ENCODE measurements at places on chromosomes 13 and 19.

DNA sequence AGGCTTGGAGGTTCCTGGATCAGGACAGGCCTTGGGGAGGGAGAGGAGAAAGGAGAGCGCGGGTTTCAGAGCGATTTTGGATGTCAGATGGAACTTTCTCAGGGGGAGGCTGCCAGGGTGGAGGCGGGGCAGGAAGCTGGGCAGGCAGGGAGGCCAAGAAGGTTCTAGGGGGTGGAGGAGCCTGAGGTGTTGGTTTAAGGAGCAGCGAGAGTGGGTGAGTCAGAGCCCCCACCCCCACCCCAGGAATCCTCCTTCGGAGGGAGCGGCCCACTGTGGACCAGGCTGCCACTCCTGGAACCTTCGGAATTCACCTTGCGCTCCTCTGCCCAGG is 15.9 kb upstream of the NOP53 start:
- DNase-seq = no peak

GRCh38 chr13:75414036-75414827 is 67.7 kb downstream of the TBC1D4 start:
- DNase-seq = no peak

GRCh38 chr19:8615813-8616596 is 5.5 kb upstream of the ADAMTS10 start:
- no peak for DNase-seq

DNA sequence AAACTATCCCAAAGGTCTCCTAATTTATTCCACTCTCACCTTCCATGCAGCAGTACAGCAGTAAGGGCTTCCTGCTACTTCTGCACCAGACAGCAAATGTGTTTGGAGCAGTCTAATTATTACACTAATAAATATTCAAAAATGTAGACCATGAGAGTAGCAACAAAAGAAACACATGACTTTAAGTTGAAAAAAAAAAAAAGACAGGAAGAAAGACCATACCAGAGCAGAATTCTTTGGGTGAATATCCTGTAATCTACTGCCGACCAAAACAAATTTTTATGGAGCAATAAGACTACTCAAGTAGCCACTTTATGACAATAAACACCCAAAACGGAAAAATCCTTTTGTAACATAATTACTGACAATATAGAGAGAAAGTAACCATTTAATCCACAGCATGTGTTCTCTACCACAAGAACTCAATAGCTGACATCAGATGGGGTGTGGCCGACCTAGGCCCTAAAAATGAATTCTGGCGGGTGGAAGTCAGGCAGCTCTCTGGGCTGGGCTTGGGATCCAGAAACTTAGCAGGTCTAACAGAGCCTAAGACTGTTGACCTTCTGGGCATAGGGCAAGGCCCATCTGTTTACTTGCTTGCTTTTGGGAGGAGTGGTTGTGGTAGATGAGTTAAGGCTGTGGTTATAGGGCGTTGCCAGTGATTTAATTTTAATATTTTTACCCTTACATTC is 4.6 kb downstream of the KLF12 start:
- DNase-seq = no peak

DNA sequence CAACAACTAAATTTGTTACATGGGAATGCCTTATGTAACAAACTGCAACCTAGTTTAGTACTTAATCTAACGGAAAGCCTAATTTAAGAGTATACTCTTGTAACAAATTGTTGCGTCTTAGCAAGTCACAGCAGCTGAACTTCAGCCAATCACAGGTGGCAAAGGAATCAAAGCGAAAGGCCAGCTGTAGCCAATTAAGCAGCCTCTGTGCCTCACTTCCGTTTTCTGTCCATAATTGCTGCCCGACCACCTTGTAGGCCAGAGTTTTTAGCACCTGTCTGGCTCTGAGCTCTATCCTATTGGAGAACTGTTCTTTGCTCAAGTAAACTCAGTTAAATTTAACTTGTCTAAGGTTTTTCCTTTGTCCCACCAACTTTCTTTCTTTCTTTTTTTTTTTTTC is 18.1 kb upstream of the HSPH1 start:
- DNase-seq = no peak

- DNase-seq = no peak
Measured at GRCh38 chr19:1274852-1275259, 474 bp upstream of the FAM174C start.

DNA sequence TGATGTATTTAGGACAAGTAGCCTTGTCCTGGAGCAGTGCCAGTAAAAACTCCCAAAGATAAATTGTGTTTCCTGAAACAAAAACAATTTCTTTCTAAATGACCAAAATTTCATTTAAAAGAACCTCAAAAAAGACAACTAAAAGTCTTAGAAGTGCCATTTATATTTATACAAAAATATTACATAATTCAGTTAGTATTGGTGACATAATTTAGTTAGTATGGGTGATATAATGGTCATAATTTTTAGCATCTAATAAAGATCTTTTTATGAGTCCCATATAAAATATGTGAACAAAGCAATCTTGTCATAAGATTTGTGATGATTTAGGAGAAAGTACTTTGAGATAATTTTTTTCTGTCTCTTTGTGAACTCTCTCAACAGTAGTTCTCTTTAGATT is 76.0 kb downstream of the ELF1 start:
- DNase-seq = no peak

- no peak for DNase-seq
Measured at GRCh38 chr13:43354153-43354945, 331.0 kb downstream of the DNAJC15 start.

GRCh38 chr19:13078897-13079541 is 23.6 kb downstream of the LYL1 start:
- DNase-seq = no peak

GRCh38 chr19:38089440-38089839 is 134.6 kb downstream of the DPF1 start:
- no peak for DNase-seq

DNA sequence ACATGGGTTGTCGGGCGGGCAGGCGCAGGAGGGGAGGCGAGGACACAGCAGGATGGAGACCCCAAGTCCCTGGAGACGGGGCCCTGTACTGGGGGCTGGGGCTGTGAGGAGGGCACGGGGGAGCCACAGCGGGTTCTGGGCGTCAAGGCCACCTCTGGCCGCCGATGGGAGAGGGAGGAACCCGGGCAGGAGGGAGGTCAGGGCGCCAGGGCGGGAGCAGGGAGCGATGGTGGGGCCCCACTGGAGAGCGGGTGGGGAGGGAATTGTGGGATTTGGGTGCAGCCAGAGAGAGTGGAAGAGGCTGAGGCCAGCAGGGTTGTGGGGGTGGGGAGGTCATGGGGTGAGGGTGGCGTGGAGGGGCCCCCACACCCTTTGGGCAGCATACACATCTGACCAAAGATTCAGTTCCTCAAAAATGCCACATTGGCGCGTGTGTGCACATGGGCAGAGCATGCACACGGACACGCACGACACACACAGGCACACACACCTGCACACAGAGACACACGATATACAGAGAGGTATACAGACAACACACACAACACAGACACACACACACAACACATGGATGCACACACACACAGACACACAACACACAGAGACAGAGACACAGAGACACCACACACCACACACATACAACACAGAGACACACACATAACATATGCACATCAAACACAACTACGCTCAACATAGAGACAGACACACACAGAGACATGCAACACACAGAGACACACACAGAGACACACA is 54.9 kb downstream of the AP1M1 start:
- no peak for DNase-seq

GRCh38 chr19:6664916-6665315 is 5.0 kb downstream of the TNFSF14 start:
- DNase-seq = no peak

GRCh38 chr13:99656844-99657381 is 155.6 kb downstream of the TM9SF2 start:
- DNase-seq = no peak

DNA sequence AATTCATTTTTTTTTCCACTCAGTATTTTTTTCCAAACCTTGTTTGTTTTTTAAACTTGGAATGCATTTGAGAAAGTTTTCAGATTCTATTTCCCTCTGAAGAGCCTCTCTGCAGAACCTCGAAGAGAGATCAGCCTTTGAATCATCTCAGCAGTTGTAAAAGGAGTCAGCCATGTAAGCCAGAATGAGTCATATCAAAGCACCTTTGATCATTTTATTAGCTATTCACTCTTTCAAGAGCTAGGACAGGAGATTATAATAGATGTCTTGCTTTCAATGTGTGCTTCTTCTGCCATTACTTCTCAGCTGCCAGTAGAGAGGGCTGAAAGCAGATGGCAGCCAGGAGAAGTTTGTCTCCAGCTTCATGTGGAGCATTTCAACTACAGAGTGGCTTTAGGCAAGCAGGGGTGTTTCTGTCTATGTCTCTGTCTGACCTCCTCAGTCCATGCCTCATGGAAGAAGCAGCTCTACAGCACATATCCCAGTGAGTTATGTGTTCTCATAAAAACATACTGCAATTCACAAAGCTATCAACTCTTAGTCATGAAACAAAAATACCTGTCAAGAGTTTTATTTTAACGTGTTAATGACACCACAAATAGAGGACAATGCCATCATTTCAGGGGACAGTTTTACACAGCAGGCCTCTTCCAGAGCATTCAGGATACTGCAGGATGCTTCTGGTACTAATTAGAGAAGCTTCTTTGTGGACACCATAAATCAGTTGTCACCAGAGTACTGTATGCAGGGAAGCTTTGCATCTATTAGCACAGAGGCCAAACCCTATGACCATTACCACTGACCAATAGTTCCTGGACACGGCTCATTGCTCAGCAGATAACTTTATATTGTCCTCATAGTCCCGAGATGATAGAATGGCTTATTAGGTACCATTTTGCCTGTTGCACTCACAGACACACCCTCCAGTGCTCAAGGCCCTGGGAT is 94.3 kb downstream of the NHLRC3 start:
- DNase-seq = no peak

GRCh38 chr13:46490129-46490528 is 62.8 kb upstream of the LRCH1 start:
- no peak for DNase-seq

GRCh38 chr19:17406046-17406886 is 836 bp upstream of the BST2 start:
- no peak for DNase-seq

- DNase-seq = no peak
Measured at GRCh38 chr13:109778102-109778542, 8.3 kb downstream of the IRS2 start.

DNA sequence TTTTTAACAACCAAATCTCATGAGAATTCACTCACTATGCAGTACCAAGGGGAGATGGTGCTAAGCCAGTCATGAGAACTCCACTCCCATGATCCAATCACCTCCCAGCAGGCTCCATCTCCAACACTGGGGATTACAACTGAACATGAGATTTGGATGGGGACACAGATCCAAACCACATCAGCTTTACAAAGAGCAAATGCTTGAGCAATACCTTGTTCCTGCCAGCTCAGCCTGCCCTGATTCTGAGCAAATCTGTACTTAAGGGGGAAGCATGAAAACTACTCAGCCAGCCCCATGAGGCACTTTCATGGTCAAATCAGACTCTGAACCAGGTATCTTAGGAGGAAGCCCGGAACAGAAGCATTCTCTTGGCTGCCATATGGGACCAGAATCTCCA is 259.9 kb downstream of the TBC1D4 start:
- no peak for DNase-seq

- DNase-seq = no peak
Measured at GRCh38 chr13:43315522-43315921, 292.1 kb downstream of the DNAJC15 start.

GRCh38 chr13:44932850-44933251 is 56.4 kb downstream of the NUFIP1 start:
- DNase-seq = no peak

DNA sequence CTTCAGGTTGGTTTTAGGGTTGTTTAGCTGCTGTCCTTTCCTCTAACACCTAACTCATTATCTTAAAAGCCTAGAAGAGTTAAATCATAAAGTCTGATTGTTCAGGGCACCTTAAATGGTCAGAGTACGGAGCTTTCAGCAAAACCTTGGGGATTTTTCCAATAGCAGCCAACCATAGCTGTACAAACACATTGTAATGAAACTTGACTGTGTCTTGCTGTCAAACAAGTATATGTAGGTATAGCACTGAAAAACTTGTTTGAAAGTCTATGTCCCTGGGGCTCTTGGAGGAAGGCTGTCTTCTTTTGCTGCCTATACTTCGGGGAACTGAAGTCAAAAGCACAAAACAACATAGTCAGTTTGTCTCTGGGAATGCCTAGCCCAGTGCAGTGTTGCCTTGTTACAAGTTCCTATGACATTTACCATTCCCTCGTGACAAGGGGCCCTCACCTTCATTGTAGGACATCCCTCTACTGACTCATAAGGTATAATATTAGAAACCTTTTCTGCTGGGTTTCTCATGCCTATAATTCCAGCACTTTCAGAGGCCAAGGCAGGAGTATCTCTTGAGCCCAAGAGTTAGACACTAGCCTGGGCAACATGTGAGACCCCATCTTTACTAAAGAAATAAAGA is 474.5 kb upstream of the NBEA start:
- DNase-seq = no peak

DNA sequence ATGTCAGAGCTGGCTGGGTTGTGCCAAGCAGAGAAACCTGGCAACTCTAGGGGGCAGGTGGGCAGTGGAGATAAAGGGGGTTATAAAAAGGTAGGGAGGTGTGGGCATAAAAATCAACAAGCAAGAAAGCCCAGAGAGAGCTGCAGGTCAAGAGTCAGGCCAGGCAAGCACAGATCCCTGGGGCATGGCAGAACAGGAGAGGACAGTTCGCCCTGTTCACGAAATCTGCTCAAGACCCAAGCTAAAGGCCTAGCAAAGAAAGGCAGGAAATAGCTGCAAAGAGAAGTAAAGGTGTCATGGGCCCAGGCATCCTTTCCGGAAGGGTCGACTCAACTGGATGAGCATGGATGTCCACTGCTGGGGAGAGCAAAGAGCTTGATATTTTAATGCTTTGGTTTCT is 3.4 kb downstream of the MBNL2 start:
- DNase-seq = no peak
